ENCODE measurements at places on chromosomes 16 and 17.
A peak's percentile ranks its signal among the peaks of the same experiment; 100 is the strongest.

- DNase-seq = no peak
- H3K27me3 ChIP-seq = no peaks in the 10 kb centered on the region
- peaks cover 3% of the 10 kb centered on the region for H3K4me1 ChIP-seq
- no peak overlapping the region for H3K27ac ChIP-seq
- H3K36me3 ChIP-seq = no peaks in the 10 kb centered on the region
Observed at GRCh38 chr17:54882371-54882770, 18.3 kb upstream of the TOM1L1 start.

DNA sequence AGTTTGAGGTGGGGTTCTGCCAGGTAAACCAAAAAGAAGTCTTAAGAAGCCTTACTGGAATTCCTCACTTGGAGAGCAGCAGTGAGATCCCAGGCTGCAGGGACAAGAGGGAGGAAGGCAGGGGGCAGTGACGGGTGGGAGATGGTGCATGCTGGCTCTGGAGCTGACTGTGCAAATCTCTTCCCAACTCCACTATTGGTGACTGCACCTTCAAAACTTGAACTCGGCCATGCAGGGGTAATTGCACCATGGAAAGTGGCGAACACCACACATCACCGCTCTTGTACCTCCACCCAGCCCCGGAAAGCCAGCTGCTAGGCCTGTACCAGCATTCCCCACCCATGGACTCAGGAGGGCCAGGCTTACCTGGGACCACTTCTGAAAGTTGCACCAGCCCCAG, 51.4 kb upstream of the CDR2 start:
- no peak for DNase-seq
- no peaks in the 10 kb centered on the region for H3K27me3 ChIP-seq
- H3K4me1 ChIP-seq = no peaks in the 10 kb centered on the region
- H3K36me3 ChIP-seq = peaks cover 25% of the 10 kb centered on the region
- no peak overlapping the region for H3K27ac ChIP-seq
- no peak overlapping the region for H3K4me3 ChIP-seq

DNA sequence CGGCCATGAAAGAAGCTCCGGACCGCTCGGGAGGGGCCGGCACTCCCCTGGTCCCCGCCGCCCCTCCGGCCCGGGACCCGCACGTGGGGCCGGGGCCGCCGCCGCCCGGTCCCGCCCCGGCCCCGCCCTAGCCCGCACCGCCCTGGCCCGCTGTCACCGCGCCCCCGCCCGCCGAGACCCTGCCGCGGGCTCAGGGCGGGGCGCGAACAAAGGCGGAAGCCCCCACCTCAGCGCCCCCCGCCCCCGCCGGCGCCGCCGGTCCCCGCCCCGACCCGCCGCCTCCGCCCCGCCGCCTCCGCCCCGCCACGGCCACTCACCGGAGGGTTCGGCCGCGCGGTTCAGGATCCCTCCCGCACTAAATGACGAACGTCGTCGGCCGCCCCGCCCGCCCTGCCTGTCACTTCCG, at the start of gene ARHGDIA:
TSS of gene ARHGDIA (minus strand) at position 357 of the 406 bp plus-strand sequence. CDS start 1,407 bp downstream, outside the sequence.
- peaks cover 35% of the 10 kb centered on the region for H3K4me1 ChIP-seq
- peak within 1 kb of the TSS; percentile 97 for H3K27ac ChIP-seq
- H3K27me3 ChIP-seq = no peaks in the 10 kb centered on the region
- H3K4me3 ChIP-seq = peak within 1 kb of the TSS; percentile 74
- peaks cover 17% of the 10 kb centered on the region for H3K36me3 ChIP-seq
- no peak for DNase-seq

- DNase-seq = peak; percentile 79
- H3K4me1 ChIP-seq = no peaks in the 10 kb centered on the region
- H3K27me3 ChIP-seq = no peaks in the 10 kb centered on the region
- no peaks in the 10 kb centered on the region for H3K36me3 ChIP-seq
Observed at GRCh38 chr17:7989781-7990655, 12.4 kb upstream of the GUCY2D start.

DNA sequence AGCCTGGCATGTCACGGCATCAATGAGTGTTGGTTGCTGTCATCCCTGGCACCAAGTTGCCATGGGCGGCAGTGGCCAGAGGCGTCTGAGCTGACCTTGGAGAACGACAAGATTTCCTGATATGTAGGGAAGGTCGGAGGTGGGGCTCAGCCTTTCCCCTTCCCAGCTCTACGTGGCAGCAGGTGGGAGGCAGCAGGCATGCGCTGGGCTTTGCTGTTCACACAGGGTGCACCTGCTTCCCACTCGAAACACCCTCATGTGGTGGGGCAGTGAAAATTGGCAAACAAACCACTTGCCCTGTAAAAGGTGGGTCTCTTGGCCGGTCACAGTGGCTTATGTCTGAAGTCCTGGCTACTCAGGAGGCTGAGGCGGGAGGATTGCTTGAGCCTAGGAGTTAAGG, 12.3 kb upstream of the TFAP4 start:
- H3K27ac ChIP-seq = no peak overlapping the region
- H3K36me3 ChIP-seq = no peaks in the 10 kb centered on the region
- peaks cover 10% of the 10 kb centered on the region for H3K4me1 ChIP-seq
- no peaks in the 10 kb centered on the region for H3K27me3 ChIP-seq
- no peak overlapping the region for H3K4me3 ChIP-seq
- DNase-seq = no peak

- H3K36me3 ChIP-seq = peaks cover 5% of the 10 kb centered on the region
- no peaks in the 10 kb centered on the region for H3K27me3 ChIP-seq
- DNase-seq = no peak
- peak overlapping the region; percentile 98 for H3K27ac ChIP-seq
Observed at GRCh38 chr16:11781773-11782172, 15.3 kb downstream of the ZC3H7A start.

DNA sequence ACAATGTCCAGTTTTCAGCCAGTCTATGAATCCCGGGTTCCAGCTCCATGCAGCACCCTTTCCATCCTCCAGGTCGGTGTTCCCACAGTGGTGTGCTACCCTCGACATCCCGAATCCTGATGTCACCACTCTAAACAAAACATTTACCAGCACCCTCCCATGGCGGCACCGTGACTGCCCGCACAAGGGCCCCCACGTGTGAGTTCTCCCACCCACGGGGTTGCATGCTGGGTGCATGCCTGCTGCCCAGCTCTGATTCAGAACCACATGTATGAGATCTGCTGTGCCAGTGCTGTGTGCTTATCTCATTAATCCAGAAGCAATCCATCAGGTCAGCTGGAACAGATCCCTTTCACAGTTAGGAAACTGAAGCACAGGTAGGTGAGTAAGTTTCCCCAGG, 57.4 kb downstream of the C16orf78 start:
- no peak overlapping the region for H3K27ac ChIP-seq
- H3K4me3 ChIP-seq = no peak overlapping the region
- no peaks in the 10 kb centered on the region for H3K4me1 ChIP-seq
- no peak for DNase-seq
- no peaks in the 10 kb centered on the region for H3K27me3 ChIP-seq
- H3K36me3 ChIP-seq = no peaks in the 10 kb centered on the region

DNA sequence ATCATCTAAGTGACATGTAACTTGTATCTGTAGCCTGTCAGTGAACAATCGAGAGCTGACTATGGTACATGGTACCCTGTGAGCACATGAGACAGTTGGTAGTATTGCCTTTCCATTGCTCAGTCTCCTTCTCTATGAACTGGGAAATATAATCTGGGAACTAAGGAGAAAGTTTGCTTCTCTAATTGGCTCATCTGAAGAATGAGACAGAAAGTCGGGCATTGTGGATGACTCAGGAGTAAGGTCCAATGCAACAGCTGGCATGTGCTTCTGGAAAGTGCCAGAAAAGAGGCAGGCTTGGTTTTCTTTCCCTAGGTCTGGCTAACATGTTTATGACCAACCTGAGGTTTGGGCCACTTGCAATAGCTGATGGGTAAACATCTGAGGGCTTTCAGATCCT, 51.9 kb downstream of the ZZEF1 start:
- peaks cover 74% of the 10 kb centered on the region for H3K36me3 ChIP-seq
- H3K4me3 ChIP-seq = no peak overlapping the region
- no peaks in the 10 kb centered on the region for H3K4me1 ChIP-seq
- no peak overlapping the region for H3K27ac ChIP-seq

DNA sequence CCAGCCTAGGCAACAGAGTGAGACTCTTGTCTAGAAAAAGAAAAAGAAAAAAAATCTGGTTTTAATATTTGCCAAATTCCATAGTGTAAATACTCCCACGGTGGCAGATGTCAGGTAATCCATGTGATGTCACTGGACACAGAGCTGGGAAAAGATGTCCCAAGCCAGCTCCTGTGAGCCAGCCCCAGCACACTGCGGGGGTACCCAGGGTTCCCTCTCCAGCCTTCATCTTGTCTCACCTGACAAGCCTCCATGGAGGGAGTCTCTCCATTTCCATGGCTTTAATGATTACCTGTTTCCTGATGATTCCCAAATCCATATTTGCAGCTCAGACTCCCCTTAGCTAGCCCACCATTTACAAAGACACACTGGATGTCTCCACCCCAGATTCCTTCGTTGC, 4.6 kb downstream of the CD300LB start:
- H3K27me3 ChIP-seq = no peaks in the 10 kb centered on the region
- H3K36me3 ChIP-seq = no peaks in the 10 kb centered on the region
- H3K27ac ChIP-seq = no peak overlapping the region

DNA sequence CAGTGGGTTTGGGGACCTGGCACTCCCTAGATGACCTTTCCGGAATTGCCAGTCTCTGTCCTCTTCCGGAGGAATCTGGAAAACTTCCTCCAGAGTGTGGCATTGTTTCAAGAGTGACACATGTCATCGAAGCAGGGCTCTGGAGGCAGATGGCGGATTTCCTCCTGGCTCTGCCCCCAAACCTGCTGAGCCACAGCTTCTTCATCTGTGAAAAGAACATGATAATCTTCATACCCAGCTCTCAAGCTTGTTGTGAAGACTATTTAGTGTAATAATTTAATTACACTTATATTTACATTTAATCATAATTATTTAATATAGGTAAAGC, 19.7 kb upstream of the TEX2 start:
- DNase-seq = no peak
- H3K4me1 ChIP-seq = no peaks in the 10 kb centered on the region
- no peaks in the 10 kb centered on the region for H3K27me3 ChIP-seq
- no peaks in the 10 kb centered on the region for H3K36me3 ChIP-seq
- no peak overlapping the region for H3K27ac ChIP-seq

GRCh38 chr16:58176608-58177352, 21.1 kb downstream of the CSNK2A2 start:
- no peak for DNase-seq
- H3K36me3 ChIP-seq = peaks cover 11% of the 10 kb centered on the region
- no peaks in the 10 kb centered on the region for H3K4me1 ChIP-seq

GRCh38 chr16:76756423-76756822, 434.6 kb upstream of the MON1B start:
- H3K4me3 ChIP-seq = no peak overlapping the region
- DNase-seq = no peak
- H3K27ac ChIP-seq = no peak overlapping the region
- no peaks in the 10 kb centered on the region for H3K36me3 ChIP-seq
- no peaks in the 10 kb centered on the region for H3K4me1 ChIP-seq

GRCh38 chr17:50132104-50132794, 2.3 kb upstream of the SAMD14 start:
- H3K36me3 ChIP-seq = peaks cover 21% of the 10 kb centered on the region
- H3K27ac ChIP-seq = no peak overlapping the region
- H3K4me1 ChIP-seq = peaks cover 12% of the 10 kb centered on the region
- DNase-seq = no peak
- H3K4me3 ChIP-seq = no peak overlapping the region

- no peak overlapping the region for H3K27ac ChIP-seq
- H3K27me3 ChIP-seq = no peaks in the 10 kb centered on the region
- no peaks in the 10 kb centered on the region for H3K4me1 ChIP-seq
Observed at GRCh38 chr16:71262391-71262790, 26.8 kb downstream of the CMTR2 start.

DNA sequence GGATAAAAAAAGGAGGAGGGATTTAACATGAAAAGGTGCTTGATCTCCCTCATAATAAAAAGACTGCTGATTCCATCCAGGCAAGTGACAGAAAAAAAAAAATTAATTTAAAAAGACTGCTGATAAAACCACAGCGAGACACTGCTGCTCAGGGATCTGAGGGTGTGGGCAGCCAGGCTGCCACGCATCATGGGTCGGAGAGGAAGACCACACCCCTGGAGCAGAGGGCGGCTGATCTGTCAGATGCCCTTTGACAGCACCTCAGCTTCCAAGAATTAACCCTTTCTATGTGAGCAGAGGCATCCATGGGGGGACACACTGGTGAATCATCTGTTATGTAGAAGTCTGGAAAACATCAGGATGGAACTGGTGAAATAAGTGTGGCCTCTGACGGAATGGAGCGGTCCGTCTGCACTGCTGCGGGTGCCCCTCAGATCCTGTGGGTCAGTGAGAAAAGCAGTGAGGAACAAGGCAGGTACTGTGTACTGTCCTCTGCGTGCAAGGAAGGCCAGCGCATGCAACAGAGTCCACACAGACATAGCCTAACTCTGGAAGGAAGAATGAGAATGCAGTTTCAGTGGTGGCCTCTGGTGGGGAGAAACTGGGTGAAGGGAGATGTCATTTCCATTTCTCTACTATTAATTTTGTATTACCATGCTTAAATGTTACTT, 19.8 kb downstream of the MAPT start:
- no peaks in the 10 kb centered on the region for H3K36me3 ChIP-seq
- H3K27ac ChIP-seq = no peak overlapping the region
- H3K27me3 ChIP-seq = no peaks in the 10 kb centered on the region
- DNase-seq = no peak

DNA sequence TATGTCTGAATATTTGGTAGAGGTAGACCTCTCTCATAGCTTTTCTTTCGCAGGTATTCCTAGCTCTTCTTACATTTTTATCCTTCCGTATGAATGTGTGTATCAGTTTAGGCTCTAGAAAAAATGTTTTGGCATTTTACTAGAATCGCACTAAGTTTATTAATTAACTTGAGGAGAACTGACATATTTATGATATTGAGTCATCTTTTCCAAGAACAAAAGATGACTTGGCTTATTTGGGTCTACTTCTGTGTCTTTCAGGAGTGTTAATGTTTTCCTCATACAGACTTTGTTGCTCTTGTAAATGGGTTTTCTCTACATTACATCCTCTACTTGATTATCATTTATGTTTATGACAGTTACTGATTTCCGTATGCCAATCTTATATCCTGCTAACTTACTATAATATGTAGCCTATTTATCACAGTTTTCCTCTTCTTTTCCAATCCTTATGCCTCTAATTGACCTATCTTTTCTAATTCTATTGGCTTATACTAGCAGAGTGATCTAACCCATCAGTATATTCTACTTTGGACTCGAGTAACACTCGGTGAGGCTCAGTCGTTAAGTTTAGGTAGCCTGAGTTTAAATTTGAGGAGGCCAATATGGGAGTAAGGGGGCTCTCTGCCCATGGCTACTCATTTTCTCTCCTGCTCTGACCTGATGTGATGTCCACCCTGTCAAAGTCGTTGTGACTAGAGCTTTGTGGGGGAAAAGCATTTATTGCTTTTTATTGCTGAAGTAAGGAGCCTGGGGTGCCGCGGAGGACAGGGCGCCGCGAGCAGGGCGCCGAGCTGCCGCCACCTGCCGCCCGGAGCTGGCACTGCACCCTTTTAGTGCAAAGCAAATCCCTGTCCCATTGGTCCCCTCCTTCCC, 20.0 kb downstream of the ST6GALNAC1 start:
- peak; percentile 78 for DNase-seq
- H3K27me3 ChIP-seq = no peaks in the 10 kb centered on the region
- no peak overlapping the region for H3K27ac ChIP-seq
- H3K4me3 ChIP-seq = no peak overlapping the region
- no peaks in the 10 kb centered on the region for H3K36me3 ChIP-seq

Measured in thyroid gland (tissue), 4 donors.